ENCODE measurements at places on chromosomes 13 and 19.

GRCh38 chr13:44198826-44199225, 174.8 kb upstream of the SERP2 start:
- no peak for DNase-seq

GRCh38 chr19:22427960-22428913, 6.1 kb upstream of the ZNF98 start:
- no peak for DNase-seq

DNA sequence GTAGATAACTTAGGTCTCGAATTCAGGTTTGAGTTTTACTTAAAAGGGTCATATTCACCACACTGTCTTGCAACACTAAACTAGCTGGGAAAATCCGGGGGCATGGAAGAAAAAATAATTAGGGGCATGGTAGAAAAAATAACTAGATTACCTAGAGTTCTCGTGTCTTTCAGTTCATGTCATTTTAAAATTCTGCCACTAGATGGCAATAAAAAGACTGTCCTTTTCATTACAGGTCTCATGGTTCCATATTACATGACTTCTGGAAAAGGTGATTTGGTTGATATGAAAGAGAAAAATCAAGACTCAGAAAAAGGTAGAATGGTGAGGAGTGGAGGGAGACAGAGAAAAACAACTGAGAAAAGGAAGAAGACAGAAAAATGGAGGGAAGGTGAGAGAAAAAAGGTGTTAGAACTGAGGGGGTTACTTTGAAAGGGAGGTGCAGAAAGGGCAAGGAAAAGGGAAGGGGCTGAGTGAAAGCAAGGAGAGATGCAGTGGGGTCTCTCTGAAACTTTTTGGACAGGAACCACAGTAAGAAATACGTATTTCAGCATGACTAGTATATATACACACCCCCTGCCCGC, 299.0 kb downstream of the KLF12 start:
- DNase-seq = peak; percentile 67

DNA sequence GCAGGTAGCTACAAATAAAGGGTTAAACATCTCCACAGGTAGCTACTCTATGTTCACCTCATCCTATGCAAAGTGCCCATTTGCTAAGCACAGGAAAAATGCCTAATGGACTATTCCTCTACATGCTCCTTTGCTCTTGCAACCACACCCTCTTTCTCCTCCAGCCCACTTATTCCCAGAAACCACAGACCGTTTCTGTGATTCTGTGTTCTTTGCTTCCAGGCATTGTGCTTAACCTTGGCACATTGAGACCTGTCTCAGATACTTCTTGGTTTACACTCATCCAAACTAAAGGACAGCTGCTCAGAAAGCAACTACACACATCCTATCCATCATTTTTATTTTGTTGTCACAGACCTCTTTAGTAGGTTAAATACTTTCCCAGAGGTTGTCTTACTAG, 785.0 kb upstream of the MIR17HG start:
- DNase-seq = no peak

DNA sequence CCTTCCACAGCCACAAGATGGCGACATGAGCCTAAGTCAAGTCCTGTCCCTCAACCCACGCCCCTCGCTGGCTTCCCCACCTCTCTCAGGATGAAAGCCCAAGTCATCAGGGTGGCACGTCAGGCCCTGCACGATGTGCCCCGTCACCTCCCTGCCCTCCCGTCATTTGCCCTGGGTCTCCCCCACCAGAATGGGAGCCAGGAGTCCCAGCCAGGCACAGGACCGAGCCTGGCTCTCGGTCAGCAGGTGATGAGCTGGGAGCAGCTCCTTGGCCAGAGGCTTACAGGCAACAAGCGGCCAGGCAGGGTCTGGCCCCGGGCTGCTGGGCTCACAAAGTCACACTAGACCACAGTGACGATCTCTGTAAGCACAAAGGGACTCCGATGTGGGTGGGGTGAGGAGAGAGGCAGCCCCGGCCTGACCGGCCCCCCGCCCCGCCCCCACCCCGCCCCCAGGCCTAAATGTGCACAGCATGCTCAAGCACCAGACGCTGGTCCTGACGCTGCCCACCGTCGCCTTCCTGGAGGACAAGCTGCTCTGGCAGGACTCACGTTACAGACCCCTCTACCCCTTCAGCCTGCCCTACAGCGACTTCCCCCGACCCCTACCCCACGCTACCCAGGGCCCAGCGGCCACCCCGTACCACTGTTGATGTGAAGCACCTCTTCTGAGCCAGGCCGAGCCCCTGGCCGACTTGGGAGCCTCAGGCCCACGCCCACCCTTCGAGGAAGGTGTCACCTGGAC, 7.3 kb downstream of the MRPL4 start:
- DNase-seq = peak; percentile 93

DNA sequence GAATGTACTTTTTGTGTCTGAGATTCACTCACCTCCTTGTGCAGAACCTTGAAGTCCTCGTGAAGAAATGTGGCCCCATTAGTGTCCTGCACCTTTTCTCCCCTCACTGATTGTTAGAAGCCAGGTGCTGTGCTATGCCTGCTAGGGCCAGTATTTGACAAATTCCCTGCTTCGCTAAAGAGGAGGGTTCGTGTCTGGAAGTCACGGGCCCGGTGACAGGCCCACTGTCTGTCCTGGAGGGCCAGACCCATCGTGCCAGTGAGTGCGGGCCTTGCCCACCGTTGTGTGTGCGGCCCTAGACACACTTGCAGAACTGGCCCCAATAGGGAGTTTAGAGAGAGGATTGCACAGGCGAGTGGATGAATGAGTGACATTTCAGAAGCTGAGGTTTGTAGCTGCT, 36.8 kb upstream of the GAS6 start:
- no peak for DNase-seq

Measured in CD4-positive, alpha-beta T cell treated with Interleukin-10 for 1 hour (primary cell).